Stimulated activated CD8-positive, alpha-beta memory T cell treated with anti-CD3 and anti-CD28 coated beads, Interleukin-4, amount 100 ng/mL, for 4 hours (primary cell): ENCODE measurements at places on chromosomes 2 and 18.

- no peak for DNase-seq
Measured at GRCh38 chr2:209314653-209315052, 109.2 kb upstream of the MAP2 start.

- DNase-seq, result no peak
Measured at GRCh38 chr2:98172951-98173350, 86.0 kb downstream of the VWA3B start.

GRCh38 chr2:169010633-169011460, 20.3 kb downstream of the ABCB11 start:
- no peak for DNase-seq

DNA sequence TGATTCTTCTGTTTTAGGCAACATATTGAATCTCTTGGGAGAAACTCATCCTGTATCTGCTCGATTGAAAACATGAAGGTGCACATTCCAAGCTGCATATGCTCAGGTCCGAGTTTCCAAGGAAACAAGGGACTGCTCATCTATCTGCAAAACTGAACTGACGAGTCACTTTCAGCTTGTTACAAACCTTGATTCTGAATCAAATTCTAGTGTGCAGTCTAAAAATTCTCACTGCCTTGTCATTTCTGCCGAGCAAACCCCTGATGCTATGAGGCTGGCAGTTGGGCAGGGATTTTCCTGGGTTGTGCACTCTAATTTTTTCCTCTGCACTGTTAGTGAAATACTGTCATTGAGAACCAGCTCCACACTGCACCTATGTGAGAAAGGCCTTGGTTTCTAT, 101.3 kb upstream of the ETAA1 start:
- no peak for DNase-seq

GRCh38 chr2:23666980-23667357, 260.0 kb downstream of the ATAD2B start:
- no peak for DNase-seq

- no peak for DNase-seq
Measured at GRCh38 chr2:84132370-84132769, 326.7 kb downstream of the SUCLG1 start.

DNA sequence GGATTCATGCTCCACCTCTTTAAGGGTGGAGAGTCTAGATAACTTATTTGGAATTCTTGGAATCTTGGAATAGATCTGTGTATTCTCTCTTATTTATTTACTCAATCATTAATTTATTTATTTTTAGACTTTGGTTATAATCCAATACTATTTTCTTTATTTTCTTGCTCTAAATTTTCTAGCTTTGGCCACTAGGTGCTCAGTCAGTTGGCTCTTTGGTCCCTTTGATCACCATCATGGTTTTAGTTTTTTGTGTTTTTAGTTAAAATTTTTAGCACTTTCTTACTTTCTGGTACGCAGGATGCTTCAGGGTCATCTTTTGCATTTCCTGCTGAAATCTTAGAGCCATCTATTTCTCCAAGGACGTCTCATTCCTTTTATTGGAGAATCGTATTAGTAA, 5.2 kb upstream of the PLEK start:
- no peak for DNase-seq

DNA sequence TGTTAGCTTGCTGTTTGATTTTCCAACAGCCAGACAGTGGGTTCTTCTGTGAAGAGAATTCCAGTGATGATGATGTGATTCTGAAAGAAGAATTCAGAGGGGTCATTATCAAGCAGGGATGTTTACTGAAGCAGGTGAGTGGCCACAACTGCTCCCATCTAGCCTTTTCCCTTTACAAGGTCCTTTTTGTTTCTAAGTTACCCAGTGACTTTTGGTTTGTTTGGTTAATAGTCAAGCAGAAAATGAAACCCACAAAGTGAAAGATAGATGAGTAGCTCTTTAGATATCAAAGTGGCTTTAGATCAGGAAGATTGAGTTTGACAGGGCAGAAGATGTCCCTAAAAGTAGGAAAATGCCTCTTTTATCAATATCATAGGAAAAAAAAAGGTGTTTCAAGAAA, 23.3 kb downstream of the PLEK start:
- no peak for DNase-seq

DNA sequence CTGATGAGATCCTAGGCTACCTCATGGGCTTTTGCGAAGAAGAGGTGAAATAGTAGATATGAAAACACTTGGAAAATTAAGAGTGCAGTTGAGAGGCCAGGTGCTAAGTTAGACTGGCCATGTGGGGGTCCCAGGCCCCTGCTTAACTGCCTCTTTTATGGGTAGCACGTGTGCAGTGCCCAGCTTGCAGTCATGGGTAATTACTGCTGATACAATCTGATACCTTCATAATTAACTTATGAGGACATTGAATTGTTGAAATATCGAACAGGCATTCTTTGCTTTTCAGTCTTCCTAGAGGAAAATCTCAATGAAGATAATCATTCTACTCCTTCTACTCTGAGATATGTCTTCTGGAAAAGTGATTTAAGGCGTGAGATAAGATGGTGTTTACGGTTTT, 11.6 kb downstream of the TRAF3IP1 start:
- no peak for DNase-seq

DNA sequence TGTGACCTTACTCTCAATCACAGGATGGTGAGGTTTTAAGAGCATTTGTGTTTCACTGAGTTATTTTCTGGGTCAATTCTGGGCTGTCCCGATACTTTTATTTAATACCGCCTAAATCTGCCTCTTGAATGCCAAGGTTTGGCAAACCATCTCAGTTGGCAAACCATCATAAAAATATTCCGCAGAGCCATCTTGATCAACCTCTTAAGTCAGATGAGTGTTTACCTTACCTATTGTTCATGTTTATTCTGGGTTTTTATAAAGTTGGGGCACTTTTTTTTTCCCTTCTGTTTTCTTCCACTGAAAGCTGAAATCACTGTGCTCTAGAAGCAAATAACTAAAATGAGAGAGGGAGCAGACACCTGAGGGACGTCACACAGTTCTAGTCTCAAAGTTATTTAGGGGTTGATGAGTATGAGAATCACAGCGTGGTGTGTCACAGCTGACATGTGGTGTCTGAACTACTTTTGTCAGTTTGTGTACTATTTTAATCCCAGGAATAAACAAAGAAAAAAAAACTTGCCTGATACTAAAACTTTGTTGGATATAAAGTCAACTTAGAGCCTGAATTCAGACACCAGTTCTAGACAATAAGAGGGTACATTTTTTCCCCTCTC, 48.6 kb downstream of the ETAA1 start:
- no peak for DNase-seq

DNA sequence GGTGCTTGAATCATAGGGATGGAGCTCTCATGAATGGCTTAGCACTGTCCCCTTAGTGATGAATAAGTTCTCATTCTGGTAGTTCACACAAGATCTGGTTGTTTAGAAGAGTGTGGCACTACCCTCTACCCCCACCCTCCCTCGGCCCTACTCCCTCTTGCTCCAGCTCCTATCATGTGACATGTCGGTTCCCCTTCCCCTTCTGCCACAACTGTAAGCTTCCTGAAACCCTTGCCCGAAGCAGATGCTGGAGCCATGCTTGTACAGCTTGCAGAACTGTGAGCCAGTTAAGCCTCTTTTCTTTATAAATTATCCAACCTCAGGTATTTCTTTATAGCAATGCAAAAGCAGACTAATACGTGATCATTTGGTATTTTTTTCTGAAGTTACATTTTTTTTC, 1012.6 kb downstream of the BCL11A start:
- DNase-seq, result no peak

GRCh38 chr2:191165176-191165643, 14.4 kb upstream of the STAT4 start:
- no peak for DNase-seq
